Inflammatory macrophage (primary cell): ENCODE measurements at places on chromosomes 1 and 21.
A peak's percentile ranks its signal among the peaks of the same experiment; 100 is the strongest.

GRCh38 chr1:225881081-225881958 lies 860 bp downstream of the TMEM63A start:
- peak; percentile 33 for DNase-seq

- no peak for DNase-seq
Observed at GRCh38 chr1:156807627-156808026, 9.0 kb downstream of the SH2D2A start.

DNA sequence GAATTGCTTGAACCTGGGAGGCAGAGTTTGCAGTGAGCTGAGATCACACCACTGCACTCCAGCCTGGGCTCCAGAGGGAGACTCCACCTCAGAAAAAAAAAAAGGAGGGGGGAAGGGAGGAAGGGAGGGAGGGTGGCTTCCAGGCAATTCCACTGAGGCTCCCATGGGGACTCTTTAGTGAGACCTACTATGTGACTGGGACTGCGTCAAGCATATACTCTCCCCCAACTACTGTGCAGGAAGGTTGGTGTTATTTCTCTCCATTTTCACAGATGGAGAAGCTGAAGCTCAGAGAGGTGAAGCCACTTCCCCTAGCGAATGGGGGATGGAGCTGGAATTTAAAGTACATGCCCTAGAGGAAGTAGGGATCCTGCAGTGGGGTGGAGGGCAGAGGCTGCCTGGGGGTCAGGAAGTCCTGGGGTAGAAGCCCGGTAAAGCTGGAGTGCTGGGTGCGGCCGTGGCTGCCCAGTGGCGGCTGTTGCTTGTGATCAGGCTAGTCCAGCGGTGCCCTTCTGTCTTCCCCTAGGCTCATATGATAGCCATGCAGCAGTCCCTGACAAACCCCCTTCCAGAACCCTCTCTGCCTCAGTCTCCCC lies 40.3 kb downstream of the RAP1GAP start:
- no peak for DNase-seq

- DNase-seq = no peak
Observed at GRCh38 chr21:20570824-20571232, 427.4 kb upstream of the NCAM2 start.

- DNase-seq = no peak
Observed at GRCh38 chr1:21068937-21069336, 107.8 kb downstream of the EIF4G3 start.

GRCh38 chr1:64861611-64862010 lies 104.7 kb downstream of the JAK1 start:
- no peak for DNase-seq
